Fibroblast of lung (primary cell): ENCODE measurements at places on chromosomes 13 and 19. TPM values are rescaled to one million over a fixed set of nuclear protein-coding genes. Genes with fewer than 3 reads are reported as not detected.

MAP4K1 gene
- polyA plus RNA-seq = 0.09 and 0.12 TPM in 2 replicates

DNA sequence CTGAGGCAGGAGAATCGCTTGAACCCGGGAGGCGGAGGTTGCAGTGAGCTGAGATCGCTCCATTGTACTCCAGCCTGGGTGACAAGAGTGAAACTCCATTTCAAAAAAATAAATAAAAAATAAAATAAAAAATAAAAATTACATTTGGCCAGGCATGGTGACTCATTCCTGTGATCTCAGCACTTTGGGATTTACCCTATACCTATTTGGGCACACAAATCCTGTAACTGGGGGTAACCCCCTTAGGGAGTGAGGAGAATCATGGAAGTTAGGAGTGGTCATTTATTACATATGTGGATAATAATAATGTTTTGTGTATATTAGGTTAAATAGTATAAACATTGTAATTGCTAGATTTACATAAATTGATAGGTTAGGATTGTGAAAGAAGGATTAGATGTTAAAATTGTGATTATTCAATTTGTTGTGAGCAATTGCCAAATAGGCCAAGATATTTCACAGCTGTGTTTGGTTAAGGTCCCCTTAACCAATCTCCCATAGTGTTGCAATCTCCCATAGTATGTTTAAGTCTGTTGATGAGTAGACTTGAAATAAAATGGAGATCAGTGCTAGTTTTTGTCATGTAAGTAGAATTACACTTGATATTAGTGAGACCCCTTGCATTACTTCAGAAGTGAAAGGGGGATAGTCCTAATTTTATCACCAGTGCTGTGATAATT, 30.7 kb downstream of the ZNF844 start:
- peak; percentile 70 for DNase-seq

KLK12 gene
- not detected in 2 replicates for polyA plus RNA-seq

DNA sequence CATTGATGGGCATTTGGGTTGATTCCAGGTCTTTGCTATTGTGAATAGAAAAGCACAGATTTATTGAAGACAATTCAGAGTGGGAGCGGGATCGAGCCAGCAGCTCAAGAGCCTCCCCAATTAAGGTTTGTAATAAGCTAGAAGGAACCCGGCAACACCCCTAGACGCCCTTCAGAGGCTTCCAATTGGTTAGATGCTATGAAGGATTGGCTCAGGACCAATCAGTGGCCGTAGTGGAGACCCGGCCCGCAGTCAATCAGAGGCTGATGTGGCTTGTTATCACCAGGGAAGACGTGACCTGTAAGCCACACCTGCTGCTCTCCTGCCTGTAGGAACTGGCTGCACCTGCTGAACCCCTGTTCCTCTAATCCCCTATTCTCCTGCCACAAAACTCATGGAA, 14.6 kb downstream of the SIGLEC11 start:
- DNase-seq = no peak

GRCh38 chr13:99721606-99722337, 220.5 kb downstream of the TM9SF2 start:
- DNase-seq = peak; percentile 4

DNA sequence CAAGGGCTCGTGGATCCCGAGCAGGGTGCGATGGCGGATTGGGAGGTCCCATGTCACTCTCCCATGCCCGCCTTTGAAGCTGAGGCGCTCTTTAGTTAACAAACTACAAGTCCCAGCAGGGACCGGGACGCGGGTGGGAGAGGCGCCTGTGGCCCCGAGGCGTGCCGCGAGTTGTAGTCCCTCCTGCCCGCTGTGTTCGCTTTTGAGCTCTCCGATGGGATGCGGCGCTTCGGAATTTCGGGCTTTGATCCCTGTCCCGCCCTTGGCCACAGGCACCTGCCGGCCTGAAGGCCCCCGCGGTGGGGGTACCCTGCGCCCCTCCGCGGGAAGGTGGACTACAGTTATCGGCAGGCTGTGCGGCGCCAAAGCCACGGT, 11.0 kb downstream of the CYTH2 start:
- DNase-seq = no peak

- peak; percentile 84 for DNase-seq
These were observed 55.6 kb downstream of the TMED1 start for GRCh38 chr19:10780368-10780767.

GRCh38 chr13:107138486-107138885, 570.5 kb upstream of the ARGLU1 start:
- no peak for DNase-seq

DNA sequence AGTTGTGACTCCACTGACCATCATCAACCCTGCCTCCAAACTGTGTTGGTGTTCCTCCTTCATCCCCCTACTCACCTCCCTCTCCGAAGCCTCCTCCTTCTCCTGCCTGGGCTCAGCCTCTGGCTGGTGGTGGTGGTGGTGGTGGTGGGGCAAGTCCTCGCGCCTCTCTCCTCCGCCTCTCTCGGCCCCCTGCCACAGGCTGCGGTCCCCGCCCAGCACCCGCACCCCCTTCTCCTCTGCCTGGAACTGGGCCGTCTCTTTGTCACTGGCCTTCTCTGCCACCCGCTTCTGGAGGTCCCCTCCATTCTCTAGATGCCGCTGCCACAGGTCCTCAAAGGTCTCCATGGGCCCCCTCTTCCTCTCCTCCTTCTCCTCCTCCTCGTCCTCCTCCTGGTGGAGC, 1.5 kb downstream of the CCER2 start:
- DNase-seq = no peak

- peak; percentile 15 for DNase-seq
These were observed 7.0 kb downstream of the PLVAP start for GRCh38 chr19:17370026-17370587.

DNA sequence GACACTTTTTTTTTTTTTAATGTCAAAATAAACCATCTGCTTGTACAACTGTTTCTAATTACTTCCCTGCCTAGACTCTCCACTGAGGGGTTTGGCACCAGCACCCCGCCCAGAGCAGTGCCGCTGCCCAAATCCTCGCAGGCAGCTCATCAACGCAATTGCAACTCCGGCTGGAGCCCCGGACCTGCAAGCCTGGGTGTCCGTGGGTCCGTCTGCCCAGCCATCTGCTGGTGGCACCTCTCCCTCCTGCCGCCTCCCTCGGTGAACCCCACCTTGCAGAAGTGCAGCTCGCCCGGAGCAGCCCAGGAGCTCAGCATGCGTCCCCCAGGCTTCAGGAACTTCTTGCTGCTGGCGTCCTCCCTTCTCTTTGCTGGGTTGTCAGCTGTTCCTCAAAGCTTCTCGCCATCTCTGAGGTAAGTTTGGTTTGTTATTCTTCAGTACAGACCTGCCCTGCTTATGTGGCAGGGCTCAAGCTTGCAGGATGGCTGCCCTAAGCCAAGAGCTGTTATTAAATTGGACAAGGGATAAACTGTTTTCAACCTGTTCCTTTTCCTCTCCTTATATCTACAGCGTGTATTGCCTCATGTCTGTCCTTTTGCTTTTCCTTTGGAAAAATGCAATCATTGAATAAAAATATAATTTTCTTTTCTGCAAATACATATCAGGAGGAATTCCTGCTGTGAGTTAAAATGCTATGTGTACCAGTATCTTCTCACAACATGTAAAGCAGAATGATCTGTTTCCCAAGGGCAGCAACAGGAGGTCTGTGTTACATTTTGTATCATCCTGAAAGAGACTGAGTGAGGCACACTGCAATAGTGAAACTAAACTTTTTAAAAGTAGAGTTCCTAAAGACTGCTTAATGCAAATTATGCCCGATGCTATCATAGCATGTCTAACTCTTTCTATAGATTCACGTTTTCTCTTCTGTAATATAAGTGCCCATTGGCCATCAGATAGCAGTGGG, at the start of gene ITGBL1:
Gene ITGBL1, plus strand, starts transcription at position 157 of the 967 bp plus-strand sequence. Its CDS starts 159 bp downstream, at position 316.
- peak; percentile 50 for DNase-seq

ADGRE3 gene
- not detected in 2 replicates for polyA plus RNA-seq

- DNase-seq = no peak
These were observed 82.2 kb upstream of the USP29 start for GRCh38 chr19:57037556-57037955.

GRCh38 chr19:16473875-16474392, 2.2 kb upstream of the EPS15L1 start:
- DNase-seq = no peak

- no peak for DNase-seq
These were observed 79.5 kb upstream of the ZNF835 start for GRCh38 chr19:56751078-56751489.

GRCh38 chr19:33292595-33293254, 9.6 kb downstream of the CEBPA start:
- no peak for DNase-seq

GRCh38 chr13:29771247-29771646, 79.2 kb downstream of the UBL3 start:
- peak; percentile 56 for DNase-seq

- no peak for DNase-seq
These were observed 38.9 kb downstream of the DNM2 start for GRCh38 chr19:10756791-10757190.

PGLYRP1 gene
- polyA plus RNA-seq = not detected in 2 replicates

ZNF681 gene
- polyA plus RNA-seq = 0.43 and 0.47 TPM in 2 replicates

DNA sequence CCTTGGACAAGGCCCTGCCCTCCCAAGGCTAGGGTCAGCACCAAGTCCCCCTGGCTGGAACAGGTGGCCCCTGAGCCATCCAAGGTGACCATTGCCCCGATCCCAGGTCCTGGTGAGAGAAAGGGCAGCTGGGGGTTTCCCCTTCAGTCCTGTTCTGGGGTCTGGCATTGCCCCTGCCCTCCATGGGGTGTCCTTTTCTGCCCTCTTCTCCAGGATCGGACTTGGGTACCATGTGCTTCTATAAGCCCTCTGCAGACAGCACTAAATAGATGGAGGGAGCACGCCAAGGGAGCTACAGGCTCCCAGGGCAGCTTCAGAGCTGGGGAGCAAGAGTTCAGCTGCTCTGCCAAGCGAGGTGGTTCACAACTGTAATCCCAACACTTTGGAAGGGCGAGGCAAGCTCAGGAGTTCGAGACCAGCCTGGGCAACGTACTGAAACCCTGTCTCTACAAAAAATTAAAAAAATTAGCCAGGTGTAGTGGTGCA, 13.5 kb upstream of the KCNN1 start:
- DNase-seq = no peak

ATXN8OS gene
- not detected in 2 replicates for polyA plus RNA-seq

- peak; percentile 73 for DNase-seq
These were observed 49.3 kb downstream of the UFM1 start for GRCh38 chr13:38398711-38399493.

DNA sequence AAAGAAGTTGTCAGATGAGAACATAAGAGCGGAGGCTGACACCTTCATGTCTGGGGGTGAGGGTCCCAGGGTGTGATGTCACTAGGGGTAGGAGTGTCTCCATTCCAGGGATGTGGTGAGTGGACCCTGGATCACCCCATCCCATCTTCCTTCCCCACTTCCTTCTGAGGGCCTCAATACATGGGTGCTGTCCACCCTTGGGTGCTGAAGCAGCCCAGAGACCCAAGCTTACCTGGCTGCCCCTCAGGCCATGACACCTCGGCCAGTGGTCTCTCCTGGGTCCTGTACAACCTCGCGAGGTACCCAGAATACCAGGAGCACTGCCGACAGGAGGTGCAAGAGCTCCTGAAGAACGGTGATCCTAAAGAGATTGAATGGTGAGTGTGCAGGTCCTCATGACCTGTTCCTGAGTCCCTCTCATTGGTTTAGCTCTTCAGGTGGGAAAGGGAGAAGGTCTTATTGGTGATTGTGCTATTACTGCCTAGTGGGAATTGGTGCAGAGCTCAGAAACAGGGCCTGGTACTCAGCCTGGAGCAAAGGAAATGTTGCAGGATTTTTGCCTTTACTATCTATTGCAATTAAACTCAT, 37.7 kb upstream of the CYP4F8 start:
- DNase-seq = no peak

CD33 gene
- not detected in 2 replicates for polyA plus RNA-seq

ELSPBP1 gene
- not detected in 2 replicates for polyA plus RNA-seq
